NCI-H526 (cell line): ENCODE measurements at places on chromosomes 2 and 18.

GRCh38 chr18:59885579-59886163 is 14.1 kb upstream of the PMAIP1 start:
- no peak for DNase-seq

DNA sequence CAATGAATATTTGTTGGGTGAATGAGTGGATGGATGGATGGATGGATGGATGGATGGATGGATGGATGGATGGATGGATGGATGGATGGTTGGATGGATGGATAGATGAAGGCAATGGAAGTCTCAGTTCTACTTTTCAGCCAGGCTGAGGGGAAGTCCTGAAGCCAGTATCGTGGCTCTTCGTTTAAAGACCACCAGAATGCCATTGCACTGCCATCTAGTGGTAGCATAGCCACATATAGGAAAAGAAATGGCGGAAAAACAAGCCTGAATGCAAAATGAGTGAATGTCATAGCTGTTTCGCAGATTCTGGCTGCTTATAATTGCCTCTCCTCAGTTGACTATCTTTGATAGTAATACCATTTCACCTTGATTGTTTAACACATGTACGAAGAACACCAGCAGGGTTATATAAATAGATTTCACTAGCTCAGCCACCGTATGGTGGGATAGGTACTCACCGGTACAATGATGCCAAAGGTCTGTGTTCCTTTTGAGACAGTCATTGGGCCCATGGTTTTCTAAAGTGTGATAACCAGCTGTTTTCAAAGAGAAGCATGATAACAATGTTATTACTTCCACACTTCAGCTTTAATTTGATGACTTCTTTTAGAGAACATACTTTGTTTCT is 62.3 kb upstream of the GREB1L start:
- peak; percentile 20 for DNase-seq

GRCh38 chr18:31657823-31658669 is 26.3 kb downstream of the B4GALT6 start:
- peak; percentile 71 for DNase-seq

DNA sequence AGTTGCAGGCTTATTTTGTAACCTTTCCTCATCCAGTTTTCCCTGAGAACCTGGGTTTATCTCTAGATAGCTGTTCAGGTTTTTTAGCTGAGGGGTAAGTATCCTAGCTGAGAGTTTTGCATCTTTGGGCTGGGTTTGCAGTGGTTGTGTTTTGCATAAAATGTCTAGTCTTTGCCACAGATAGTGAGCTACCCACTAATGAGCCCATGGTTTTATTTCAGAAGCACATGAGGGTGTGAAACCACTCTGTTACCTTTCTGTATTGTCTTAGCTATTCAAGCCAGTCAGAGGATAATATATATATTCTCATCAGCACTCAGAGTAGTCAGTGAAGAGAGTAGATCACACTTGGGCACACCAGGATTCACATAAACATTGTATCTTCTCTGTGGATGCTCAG is 24.6 kb upstream of the TXNDC2 start:
- peak; percentile 39 for DNase-seq
